ENCODE measurements at places on chromosomes 3 and 15.

GRCh38 chr3:53085476-53085875 is 39.6 kb upstream of the SFMBT1 start:
- DNase-seq: no peak

- no peak for DNase-seq
Measured at GRCh38 chr3:33278163-33278562, 921 bp downstream of the FBXL2 start.

GRCh38 chr3:191253089-191253799 is 54.2 kb downstream of the OSTN start:
- DNase-seq: no peak

DNA sequence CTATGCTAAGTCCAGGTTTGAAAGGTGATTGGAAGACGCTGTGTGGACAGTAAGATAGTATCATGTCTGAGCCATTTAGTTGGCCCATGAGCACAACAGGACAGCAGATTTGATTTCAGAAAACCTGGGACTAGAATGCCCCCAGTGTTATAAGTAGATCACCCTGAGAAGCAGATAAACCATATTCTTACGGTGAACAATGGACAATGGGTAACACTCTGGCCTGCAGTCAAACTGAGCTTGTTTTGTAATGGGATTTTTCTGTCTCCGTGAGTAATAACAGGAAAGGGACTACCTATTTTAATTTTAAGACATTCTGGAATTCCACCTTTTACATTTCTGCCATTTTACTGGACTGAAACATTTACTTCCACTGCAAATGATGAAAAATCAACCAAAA is 71.5 kb downstream of the LDHAL6B start:
- no peak for DNase-seq

GRCh38 chr3:136194409-136195257 is 1.5 kb downstream of the MSL2 start:
- DNase-seq: peak; percentile 17

- DNase-seq: no peak
Measured at GRCh38 chr3:189446959-189447560, 184.1 kb upstream of the TP63 start.

GRCh38 chr3:102941786-102942185 is 507.0 kb downstream of the ZPLD1 start:
- no peak for DNase-seq

GRCh38 chr3:37114251-37115145 is 59.9 kb downstream of the LRRFIP2 start:
- DNase-seq: no peak

DNA sequence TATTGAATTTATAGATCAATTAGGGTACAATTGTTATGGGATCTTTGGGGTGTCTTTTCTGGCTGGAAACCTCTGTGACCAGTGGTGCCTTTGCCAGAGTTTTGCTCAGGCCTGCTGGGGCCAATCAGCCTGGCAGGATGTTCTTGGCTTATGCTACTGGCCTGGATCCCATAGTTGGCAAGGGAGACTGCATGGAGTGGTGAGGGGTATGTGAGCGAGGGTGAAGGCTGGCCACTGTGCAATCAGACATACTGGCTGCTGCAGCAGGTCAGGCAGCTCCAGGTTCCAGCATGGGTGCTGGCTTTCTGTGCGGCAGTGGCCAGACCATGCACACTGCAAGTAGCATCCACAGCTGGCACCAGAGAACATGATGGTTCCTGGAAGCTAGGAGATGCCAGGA is 1053.2 kb upstream of the GBE1 start:
- no peak for DNase-seq

DNA sequence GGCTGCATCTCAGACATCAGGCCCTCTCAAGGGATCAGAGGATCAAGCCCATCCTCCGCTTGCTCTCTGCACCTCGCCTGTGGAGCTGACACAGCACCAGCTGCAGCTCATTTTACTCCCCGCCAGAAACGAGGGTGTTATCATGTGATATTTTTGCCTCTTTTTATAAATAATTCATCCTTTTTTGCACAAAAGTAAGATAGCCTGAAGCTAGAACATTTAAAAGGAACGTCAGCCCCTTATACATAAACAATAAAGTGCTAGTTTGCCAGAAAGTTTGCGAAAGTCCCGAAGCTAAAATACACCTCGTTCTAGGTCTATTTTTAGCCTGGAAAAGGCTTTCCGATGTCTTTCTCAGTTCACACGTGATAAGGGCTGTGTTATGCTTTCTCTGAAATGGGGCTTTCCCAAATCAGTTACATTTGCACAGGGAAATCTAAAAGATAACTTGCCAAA is 9.6 kb upstream of the FAM174B start:
- DNase-seq: no peak

DNA sequence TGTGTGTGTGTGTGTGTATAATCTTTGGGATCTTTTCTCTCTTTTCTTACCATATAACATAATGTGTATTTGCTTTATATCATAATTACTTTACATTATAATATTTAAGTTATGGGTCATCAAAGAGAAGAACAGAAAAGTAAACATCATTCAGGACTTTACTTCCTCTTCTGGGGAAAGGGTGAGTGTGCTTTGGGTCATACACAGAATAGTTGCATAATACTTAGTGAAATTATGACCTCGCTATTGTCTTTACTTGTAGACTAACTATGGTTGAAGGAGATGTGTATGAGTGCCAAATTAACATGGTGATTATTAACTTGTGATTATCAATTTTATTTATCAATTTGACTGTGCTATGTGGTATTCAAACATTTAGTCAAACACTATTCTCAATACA is 1086.9 kb downstream of the DIPK2A start:
- no peak for DNase-seq

GRCh38 chr3:106176734-106177133 is 307.9 kb upstream of the CBLB start:
- no peak for DNase-seq

GRCh38 chr3:61594144-61594963 is 33.0 kb downstream of the PTPRG start:
- DNase-seq: no peak

DNA sequence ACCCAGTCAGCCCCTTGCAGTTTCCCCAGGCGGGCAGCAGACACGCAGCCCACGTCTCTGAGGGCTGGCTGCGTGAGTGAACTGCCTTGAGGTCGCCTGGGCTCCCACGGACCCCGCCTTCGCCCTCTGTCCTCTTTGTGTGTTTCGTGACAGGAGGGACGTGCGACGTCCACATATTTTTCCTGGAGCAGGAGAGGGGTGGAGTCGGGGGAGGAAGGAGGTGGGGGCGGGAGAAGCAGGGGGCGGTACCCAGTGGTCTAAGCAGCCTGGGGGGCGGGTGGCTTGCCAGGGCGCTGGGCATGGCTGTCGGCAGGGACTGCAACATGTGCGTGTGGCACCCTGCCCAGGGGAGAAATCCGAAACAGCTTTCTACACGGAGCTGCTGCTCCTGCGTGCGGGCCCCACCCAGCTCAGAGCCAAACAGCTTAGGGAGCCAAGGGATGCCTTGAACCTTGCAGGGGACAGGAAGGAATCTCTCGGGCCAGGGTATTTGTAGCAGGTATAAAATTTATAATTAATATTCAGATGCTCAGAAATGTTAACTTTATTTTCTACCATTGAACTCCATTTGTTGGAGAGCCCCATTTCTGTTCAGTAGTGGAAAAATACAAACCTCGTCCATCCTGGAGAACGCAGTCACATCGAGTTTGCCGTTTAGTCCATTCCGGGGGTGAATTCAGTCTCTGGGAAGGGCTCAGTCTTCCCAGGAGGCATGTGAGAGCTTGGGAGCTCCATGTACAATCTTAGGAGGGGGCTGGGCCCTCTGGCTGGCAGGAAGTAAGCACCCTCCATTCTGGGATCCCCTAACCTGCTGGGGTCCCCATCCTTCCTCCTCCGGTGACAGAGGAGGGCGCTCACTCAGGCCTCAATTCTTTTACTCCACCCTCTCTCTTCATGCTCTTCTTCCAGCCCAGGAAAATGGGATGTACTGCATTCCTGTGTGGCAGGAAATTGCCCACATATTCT is 79.1 kb upstream of the MEF2A start:
- peak; percentile 42 for DNase-seq

- DNase-seq: no peak
Measured at GRCh38 chr15:95304947-95305400, 1025.5 kb upstream of the NR2F2 start.

- DNase-seq: no peak
Measured at GRCh38 chr3:46539443-46540005, 26.6 kb downstream of the LRRC2 start.

GRCh38 chr3:57918123-57918837 is 89.9 kb upstream of the FLNB start:
- no peak for DNase-seq

GRCh38 chr3:133330065-133330464 is 69.8 kb upstream of the BFSP2 start:
- peak; percentile 45 for DNase-seq

GRCh38 chr3:196706327-196706726 is 5.7 kb downstream of the CEP19 start:
- no peak for DNase-seq

Measured in WTC11 (cell line).